ENCODE measurements at places on chromosomes 7 and 10.

- DNase-seq = no peak
Observed at GRCh38 chr7:132603220-132603833, 27.1 kb upstream of the PLXNA4 start.

DNA sequence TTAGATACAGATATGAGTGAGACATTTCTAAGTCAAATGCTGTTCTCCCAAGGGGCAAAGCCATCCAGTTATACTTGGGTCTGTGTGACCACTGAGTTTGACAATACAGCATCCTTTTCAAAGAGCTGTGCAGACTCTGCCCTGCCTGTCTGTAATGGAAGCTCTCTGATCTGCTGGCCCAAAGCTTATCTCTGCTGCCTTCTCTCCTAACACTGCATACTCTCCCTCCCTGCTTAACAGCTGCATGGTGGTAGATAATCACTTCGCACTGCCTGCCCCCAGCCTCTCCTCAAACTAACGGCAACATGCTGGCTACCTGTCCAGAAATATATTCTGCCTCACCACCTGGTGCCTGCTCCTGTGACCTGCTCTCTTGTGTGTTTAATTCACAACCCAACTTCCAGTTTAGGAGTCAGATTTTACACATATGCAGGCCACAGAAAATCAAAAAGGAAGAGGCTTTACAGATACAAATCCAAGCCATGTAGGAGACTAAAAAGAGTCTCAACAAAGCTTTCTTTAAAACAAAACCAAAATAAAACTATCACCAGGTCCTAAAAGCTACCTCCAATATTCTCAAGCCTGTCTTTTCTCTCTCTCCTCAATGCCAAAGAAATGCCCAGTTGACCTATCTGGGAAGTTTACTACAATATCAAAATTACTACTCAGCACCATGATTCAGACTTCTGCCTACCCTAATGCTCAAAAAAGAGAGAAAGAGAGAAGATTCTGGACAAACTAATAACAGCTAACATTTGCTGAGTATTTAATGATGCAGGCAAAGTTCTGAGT, 145.6 kb downstream of the RELN start:
- DNase-seq = no peak

DNA sequence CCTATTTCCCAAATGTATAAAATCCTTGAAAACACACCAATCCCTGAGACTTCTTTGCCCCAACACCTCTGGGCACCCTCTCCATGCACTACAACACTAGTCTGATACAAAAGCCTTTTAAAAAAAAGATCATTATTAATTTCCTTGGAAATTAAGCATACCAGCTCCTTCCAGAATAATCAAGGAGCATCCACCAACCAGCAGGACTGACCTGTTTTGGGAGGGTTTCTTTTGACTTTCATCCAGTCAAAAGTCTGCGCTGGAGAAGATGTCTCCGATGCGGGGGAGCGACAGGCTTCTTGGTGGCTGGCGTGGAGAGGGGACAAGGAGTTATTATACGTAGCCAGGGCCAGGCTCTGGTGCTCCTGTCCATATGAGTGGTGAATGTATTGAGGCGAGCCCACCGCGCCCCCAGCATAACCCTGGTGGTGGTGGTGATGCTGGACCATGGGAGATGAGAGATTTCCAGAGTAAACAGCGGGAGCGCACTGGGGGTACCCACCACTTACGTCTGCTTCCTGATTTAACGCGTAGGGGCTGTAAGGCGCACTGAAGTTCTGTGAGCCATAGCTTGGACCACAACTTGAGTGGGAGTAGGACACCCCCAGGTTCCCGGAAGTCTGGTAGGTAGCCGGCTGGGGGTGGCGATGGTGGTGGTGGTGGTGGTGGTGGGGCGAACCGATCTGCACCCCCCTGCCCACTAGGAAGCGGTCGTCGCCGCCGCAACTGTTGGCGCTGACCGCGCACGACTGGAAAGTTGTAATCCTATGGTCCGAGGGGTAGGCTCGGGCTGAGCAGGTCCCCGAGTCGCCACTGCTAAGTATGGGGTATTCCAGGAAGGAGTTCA, 527 bp downstream of the HOXA1 start:
- no peak for DNase-seq

GRCh38 chr7:415646-416525, 103.8 kb downstream of the PDGFA start:
- DNase-seq = no peak

GRCh38 chr7:132828502-132828901, 252.2 kb upstream of the PLXNA4 start:
- no peak for DNase-seq

DNA sequence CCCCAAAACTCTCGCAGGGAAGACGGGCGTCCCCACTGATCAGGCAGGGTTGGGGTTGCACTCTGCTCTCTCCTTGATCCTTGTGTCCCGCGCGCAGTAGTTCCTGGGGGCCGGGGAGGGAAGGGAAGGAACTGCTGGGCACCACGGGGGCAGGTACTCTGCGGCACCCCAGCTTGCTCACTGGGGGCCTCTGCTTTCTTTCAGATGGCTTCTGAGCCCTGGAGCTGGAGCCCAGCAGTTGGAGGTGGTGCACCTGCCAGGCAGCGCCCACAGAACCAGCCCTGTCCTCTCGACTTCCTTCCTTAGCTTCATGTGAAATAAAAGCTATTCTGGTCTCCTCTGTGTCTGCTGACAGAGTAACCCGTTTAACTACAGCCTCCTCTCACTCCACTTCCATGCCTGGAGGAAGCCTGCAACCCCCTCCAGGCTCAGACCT, 12.2 kb downstream of the PLAC9 start:
- no peak for DNase-seq
